GM13977 (cell line): ENCODE measurements at places on chromosomes 2 and 18.

GRCh38 chr2:160301420-160301819, 101.3 kb upstream of the ITGB6 start:
- DNase-seq = no peak

DNA sequence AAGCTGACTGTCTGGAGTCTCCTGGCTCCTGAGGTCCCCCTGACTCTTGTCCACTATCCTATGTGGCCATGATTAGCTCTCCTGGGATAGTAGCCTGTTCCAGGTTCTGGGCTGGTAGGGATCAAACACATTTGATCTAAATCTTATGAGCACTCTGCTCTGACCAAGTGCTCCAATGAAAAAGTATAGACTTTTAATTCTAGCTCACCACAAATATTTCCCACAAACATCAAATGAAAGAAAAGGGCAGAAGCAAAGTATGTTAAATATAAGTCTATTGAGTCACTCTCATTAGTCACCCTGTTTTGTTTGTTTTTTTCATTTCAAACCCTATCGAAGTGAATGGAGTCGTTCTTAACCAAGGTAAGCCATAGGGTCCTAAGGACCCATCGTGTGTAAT, 39.7 kb upstream of the NEDD4L start:
- no peak for DNase-seq

- no peak for DNase-seq
These were observed 6.7 kb downstream of the RAMP1 start for GRCh38 chr2:237866101-237866621.

DNA sequence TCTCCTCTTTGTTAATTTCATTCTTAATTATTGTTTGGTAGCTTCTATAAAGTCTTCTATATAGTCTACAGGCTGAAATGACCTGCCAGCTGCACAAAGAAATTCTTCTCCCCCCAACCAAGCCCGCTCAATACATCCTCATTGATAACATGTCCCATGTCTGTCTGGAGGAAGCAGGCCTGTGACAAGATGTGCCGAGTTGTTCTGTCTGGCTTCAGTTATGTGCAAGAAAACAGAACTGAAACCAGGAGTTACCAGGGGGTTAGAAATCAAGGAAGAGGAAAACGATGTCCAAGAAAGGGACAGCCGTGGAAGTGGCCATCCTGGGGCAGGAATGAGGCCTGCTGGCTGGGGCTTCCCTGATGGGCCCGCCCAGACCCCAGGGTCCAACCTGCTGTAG, 57.6 kb downstream of the MTCL1 start:
- no peak for DNase-seq

GRCh38 chr2:204722207-204722606, 176.9 kb downstream of the PARD3B start:
- no peak for DNase-seq

GRCh38 chr2:159803235-159803962, 5.4 kb upstream of the CD302 start:
- no peak for DNase-seq

DNA sequence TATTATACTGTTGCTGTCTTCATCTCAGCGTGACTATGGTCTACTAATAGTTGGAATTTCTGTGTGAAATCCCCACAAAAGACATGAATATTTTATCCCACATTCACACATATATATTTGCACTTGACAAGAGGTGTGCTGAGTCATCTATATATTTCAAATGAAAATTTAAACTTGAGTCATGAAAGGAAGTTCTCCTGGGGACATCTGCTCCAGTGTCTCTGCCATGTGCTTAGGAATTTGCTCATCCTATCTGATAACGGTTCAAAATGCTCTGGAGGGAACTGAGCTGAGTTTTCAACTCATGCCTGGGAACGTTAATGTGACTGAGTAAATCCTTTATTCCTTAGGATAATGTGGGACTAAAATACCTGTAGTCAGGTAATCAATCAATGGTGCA, 326.2 kb upstream of the MEX3C start:
- no peak for DNase-seq
